Stimulated activated CD4-positive, alpha-beta T cell treated with anti-CD3 and anti-CD28 coated beads, Interleukin-1b, Interleukin-23, amount 100 ng/mL, for 48 hours (primary cell): ENCODE measurements at places on chromosomes 2 and 18.

DNA sequence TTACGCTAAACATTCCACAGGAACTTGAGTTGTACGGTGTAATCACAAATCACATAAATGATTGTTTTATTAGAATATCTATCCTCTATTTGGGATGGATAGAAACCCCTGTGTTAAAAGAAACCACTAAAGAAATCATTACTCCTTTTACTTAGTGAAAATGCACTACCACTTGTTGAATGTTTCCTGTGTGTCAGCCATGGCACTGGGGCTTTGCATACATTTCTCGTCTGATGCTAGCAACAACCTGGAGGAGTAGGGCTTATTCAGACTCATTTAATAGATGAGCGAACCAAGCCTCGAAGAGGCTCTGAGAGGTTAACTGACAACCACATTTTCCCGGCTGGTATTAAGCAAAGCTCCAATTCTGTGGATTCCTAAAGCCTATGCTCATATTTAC, 60.5 kb upstream of the PELI1 start:
- no peak for DNase-seq

DNA sequence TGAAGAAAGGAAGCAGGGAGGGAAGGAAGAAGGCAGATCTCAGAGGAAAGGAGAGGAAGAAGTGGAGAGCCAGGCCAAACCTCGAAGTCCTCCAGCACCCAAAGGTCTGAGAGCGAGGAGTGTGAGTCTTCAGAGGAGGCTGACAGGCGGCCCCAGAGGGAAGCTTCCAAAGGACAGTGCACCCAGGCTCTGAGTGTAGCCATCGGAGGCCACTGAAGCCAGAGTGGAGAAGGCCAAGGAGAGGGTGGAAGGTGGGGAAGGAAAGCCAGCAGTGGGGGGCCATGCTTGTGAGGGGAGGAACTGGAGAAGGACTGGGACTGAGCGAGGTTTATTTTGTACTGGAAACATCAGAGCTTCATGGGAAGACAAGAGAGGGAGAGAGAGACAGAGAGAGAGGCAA, 6.0 kb downstream of the ATP6V1B1 start:
- DNase-seq = no peak

GRCh38 chr2:106709229-106709628, 176.7 kb downstream of the ST6GAL2 start:
- no peak for DNase-seq

GRCh38 chr2:26628561-26629345, 12.4 kb downstream of the CIB4 start:
- no peak for DNase-seq

DNA sequence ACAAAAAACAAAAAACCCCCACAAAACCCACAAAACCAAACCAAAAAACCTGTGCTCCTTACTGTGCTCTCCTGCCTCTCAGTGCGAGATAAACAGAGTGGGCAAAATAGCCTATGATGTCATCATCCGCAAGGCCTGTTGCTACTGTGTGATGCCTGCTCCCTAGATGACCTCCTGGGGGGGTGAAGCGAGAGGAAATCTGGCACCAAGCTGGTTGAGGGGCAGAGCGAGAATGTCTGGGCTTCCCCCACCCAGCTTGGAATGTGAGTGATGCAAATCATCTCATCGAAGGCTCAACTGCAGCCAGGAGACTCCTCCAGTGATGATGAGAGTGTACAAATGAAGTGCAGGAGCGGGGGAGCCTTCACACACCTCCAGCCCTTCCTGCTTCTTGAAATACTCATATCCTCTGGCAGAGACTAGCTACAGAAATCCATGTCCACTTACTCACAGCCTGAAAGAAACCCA, 57.7 kb upstream of the MAP4K3 start:
- DNase-seq = no peak
